Naive thymus-derived CD8-positive, alpha-beta T cell (primary cell): ENCODE measurements at places on chromosomes 2 and 18.

DNA sequence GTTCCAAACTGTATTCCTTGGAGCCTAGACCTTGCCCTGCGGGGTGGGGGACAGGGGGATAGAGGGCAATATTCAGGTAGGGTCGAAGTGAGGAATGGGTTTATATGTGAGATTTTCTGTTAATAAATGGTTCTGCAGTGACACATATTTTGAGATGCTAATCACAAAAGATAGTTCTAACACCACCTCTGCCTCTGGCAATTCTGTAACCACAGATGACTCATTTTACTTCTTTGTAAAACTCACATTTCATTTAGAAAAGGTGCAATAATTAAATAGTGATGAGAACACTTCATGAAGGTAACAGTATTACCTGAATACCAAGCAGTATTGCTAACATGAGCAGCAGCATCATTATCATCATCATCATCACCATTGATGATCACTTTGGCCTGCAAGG, 306.6 kb downstream of the SUCLG1 start:
- no peak for DNase-seq

GRCh38 chr2:126657148-126657635, 1.2 kb downstream of the GYPC start:
- peak; percentile 77 for DNase-seq

- no peak for DNase-seq
Measured at GRCh38 chr18:27750923-27751322, 426.0 kb downstream of the CDH2 start.

DNA sequence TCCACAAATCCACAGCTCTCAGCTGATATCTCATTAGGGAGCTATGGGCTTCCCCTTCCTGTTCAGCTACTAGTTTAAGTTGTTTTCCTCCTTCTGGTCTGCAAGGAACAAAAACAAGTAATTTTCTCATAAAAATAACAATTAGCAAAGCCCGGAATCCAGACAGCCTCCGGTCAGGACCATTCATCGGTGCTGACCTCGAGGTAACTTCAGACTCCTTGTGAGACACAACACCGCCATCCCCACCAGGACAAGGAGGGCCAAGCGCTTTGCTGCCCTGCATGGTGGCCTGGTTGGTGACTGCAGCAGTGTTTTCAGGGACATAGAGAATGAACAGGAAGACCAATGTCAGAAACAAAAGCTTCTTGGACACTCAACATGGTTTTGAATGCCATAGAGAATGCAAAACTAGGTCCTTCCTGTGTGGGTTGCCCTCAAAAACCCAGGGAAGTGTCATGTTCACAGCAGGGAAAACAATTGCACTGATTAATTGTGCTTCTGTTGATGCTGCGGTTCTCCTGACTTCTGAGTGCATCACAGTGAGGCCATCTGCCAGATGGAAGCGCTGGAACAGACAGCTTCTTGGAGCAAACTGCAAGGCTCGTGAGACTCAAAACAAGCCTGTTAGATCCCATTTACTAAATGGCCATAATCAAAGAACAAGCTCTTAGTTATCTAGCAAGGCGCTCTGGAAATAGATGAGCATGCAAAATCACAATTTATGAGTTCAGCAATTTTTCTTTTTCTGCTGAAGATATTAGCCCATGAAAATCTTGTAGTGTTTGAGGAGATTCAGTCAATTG, 77.1 kb downstream of the HS1BP3 start:
- no peak for DNase-seq

- DNase-seq, result no peak
Measured at GRCh38 chr18:60684843-60685513, 312.4 kb upstream of the MC4R start.

- no peak for DNase-seq
Measured at GRCh38 chr2:104945866-104946265, 92.0 kb downstream of the POU3F3 start.

GRCh38 chr18:10715791-10716190, 190.0 kb downstream of the NAPG start:
- DNase-seq, result no peak

- DNase-seq, result no peak
Measured at GRCh38 chr2:205681401-205682238, 681 bp upstream of the NRP2 start.

- peak; percentile 34 for DNase-seq
Measured at GRCh38 chr2:25228848-25229278, 60.5 kb upstream of the POMC start.

- DNase-seq, result no peak
Measured at GRCh38 chr2:78077633-78078032, 555.5 kb upstream of the LRRTM4 start.

DNA sequence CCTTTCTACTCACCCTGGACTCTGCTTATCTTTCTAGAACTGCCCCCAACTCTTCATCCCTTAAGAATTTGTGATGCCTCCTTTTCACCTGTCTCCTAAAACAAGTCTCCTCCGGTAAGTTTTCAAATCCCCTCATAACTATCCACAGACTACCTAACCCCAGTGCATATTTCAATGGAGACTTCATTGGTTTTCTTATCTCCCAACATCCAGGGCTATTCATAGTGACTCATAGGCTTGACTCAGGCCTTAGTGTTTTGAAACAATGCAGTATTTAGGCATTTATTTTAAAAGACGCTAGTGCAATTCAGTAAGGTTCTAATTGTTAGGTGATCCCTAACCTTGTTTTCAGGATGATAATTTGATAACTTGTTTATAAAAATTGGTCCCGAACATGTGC, 399.2 kb downstream of the CPS1 start:
- no peak for DNase-seq

DNA sequence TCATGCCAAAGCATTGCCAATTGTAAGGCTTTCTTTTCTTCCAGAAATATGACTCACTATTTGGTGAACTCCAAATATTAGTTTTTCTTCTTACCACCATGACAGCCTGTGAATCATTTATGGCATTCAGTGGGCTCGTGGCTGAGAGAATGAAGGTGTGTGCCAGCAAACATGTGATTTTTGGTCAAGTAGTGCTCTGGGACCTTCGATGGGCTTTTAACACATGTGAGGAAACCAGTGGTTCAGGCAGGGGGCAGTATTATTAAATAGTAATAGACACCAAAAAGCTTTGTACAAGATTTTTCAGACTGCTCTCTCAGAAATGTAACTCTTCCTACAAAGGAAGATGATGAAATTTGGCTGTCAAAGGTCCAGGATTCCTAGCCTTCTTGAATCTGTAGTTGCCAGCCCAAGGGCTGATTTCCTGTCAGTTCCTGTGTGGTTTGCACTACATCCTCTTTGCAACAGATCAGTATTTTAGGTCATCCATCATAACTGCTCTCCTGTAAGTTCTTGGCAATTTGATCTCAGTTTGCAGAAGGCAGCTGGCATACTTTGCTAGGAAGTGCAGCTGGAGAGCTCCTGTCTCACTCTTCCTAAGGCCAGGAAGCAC, 64.3 kb downstream of the BABAM2 start:
- DNase-seq, result no peak

DNA sequence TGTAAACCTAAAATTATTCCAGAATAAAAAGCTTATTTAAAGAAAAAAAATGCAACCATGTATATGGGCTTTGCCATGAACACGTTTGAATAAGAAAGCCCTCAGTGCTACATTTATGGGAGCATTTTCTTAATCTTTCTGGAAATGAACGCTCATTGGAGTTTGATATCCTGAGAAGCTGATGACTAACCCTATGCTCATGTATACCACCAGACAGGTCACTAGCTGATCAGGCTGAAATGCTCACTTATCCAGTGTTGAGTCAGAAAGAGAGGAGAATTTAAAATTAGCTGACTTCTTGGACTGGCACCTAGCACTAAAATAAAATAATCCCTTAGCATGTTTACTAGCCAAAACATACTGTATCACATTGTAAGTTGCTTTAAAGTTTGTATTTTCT, 254.9 kb upstream of the SIX3 start:
- DNase-seq, result no peak

DNA sequence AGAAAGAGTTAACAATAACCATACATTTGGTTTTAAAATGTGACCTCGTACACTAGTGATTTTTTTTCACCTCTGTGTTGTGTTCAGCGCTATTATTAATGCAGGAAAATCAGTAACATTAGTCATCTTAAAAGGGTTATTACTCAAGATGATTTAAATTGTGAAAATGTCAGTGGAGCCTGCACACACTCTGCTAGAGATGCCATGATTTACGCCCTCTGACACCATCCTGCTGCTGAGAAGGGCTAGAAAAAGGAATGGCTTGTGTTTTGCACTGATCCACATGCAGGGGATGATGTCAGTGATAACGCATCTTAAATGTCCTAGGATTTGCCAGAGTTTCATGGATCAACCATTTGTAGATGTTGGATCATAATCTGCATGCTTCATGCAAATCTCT, 121.3 kb upstream of the BOD1L2 start:
- DNase-seq, result no peak

DNA sequence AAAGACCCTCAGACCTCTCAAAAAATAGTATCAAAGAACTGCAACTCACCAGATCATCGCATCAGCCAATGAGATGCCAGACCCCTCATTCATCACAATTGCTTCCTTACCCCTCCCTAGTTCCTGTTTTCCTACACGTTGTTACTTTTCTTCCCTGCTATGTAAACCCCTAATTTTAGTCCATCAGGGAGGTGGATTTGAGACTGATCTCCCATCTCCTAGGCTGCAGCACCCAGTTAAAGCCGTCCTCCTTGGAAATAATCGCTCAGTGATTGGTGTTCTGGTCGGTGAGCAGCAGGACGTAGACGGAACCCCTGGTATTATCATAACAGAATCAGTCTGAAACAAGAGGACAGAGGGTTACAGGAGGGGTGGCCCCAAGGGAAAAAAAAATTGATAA, 44.0 kb upstream of the MAP4K4 start:
- no peak for DNase-seq

GRCh38 chr2:174009488-174010223, 44.5 kb upstream of the SP3 start:
- DNase-seq, result no peak

GRCh38 chr2:219109471-219109870, 48.8 kb upstream of the IHH start:
- peak; percentile 63 for DNase-seq

- DNase-seq, result no peak
Measured at GRCh38 chr18:69400976-69401225, 213 bp downstream of the DOK6 start.

DNA sequence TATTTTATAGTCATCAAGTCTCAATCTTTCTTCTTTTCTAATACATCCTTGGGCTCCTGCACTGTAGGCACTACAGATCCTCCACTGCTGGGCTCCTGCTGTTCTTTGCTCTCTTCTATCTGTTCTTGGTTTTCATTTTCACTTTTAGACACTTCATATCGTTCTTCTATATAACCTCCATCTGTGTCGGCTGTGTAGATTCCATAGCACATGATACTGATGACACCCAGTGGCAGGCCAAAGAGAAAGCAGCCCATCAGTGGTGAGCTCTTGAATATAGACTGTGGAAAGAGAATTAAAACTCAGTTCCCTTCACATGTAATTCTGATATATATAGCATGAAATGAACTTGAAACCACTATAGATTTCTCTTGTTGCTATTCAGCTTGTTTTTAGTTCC, 38.0 kb downstream of the TMX3 start:
- no peak for DNase-seq

GRCh38 chr18:44682871-44683221, 2.2 kb downstream of the SETBP1 start:
- no peak for DNase-seq

- peak; percentile 28 for DNase-seq
Measured at GRCh38 chr2:91477731-91478672, 2786.5 kb downstream of the RPIA start.

DNA sequence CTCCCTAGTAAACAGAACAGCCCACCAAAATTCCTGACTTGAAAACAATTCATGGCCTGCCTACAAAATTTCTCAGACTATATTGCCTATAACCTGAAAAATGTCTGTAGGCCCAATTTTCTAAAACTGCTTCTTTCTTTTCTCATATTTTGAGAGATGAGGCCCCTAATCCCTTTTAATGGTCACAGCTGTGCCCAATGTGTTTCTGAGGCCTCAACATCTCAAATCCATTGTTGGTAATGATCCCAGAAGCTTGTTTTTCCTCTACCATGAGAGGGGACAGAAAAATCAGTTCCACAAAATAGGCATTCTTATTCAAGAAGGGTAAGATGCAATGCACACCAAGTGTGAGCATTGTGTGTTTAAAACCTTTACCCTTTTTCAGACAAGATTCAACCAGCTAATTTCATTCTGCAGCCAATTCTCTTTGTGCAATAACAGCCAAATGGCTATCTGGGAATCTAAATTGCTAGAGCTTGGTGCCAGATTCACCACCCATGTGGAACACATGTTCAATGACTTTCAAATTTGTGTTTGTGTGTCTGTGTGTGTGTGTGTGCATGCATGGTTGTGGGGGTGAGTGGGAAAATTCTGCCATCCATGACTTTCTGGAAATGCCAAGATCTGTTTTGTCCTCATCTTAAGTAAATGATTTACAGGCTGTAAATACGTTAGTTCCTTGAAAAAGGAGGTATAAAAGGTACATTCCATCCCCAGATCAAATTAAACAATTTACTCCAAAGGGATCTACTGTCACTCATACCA, 319.5 kb downstream of the TNS1 start:
- DNase-seq, result no peak

DNA sequence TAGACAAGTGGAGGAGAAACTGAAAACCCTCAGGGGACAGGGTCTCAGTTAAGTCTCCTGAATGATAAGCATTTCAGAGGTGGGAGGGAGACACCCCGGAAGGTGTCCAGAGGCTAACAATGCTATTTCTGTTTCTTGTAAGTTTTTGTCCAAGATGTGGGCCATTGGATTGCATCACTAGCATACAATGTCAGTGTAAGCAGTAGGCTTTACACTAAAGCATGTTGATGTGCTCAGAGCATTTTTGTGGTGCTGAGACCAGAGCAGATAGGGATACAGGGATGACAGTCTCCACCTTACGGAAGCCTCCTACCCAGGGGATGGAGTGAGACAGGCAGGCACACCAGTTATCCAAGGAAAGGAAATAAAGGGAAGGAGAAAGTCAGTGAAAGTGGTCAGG, 2.2 kb upstream of the IL1R1 start:
- no peak for DNase-seq
